ENCODE measurements at places on chromosomes 1 and 21. TPM values are rescaled to one million over a fixed set of nuclear protein-coding genes. Genes with fewer than 3 reads are reported as not detected.

DNA sequence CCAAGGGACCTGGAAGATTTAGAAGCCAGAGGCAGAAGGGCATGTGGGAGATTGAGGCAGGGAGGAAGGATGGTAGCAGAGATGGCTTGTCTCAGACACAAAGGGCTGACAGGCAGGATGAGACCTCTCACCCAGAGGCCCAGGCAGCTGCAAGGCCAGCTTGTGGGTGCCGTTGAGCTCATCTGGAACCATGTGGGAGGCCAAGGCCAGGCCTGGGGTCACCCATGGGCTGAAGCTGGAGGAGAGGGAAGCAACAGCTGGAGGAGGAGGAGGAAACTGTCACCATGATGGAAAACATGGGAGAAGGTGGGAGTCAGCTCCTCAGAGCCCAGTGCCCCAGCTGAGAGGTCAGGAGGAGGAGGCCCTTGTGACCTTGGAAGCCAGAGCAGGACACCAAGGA is 6.4 kb downstream of the CRABP2 start:
- no peaks in the 10 kb centered on the region for H3K36me3 ChIP-seq
- no peaks in the 10 kb centered on the region for H3K4me1 ChIP-seq
- H3K4me3 ChIP-seq: no peak overlapping the region

- peak; percentile 48 for DNase-seq
- no peaks in the 10 kb centered on the region for H3K27me3 ChIP-seq
- peak overlapping the region; percentile 79 for H3K27ac ChIP-seq
These were observed 44.1 kb downstream of the CD247 start for GRCh38 chr1:167474191-167474641.

RBP7 gene
- not detected for total RNA-seq

DNA sequence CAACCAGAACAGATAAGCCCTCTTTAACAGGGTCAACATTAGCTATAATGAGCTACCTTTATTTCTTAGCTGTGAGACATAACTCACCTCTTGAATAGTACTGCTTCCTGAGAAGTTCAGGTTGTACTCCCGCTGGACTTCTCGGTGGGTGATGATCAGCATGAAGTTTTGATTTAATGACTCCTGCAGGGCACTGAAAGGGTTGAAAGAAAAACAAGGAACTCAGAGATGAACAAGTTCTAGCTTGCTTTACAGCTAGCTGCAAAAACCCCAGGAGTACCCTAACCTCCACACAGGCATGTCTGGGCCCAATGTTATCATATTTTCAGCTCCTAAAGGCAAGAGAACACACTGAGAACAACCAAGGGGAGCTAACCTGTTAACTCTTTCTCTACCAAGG is 254.4 kb downstream of the FAF1 start:
- H3K36me3 ChIP-seq: peaks cover 2% of the 10 kb centered on the region
- H3K27ac ChIP-seq: no peak overlapping the region
- H3K4me1 ChIP-seq: no peaks in the 10 kb centered on the region
- H3K4me3 ChIP-seq: no peak overlapping the region
- DNase-seq: no peak

DNA sequence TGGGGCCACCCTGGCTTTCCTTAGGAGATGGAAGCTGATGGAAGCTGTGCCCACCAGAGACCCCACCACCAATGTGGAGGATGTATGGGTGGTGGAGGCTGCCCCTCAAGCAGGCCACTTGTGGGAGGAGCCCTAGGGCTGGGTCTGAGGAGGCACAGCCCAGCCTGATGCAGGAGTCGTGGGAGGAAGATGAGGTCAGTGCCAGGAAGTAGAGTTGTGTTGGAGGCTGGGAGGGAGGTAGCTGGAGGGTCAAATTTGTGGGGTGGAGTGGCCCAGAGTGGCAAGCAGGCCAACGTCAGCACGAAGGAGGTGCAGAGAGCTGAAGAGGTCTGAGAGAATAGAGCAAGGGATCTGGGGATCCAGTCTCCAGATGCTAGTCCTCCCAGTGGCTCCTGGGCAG is 119.0 kb upstream of the USP24 start:
- H3K27ac ChIP-seq: no peak overlapping the region
- DNase-seq: no peak
- no peak overlapping the region for H3K4me3 ChIP-seq
- no peaks in the 10 kb centered on the region for H3K4me1 ChIP-seq
